ENCODE measurements at places on chromosomes 4 and X.
A peak's percentile ranks its signal among the peaks of the same experiment; 100 is the strongest.

GRCh38 chr4:42344309-42344708 lies 53.0 kb upstream of the SHISA3 start:
- no peak for DNase-seq

- DNase-seq = no peak
Measured at GRCh38 chrX:302975-303374, 15.6 kb downstream of the GTPBP6 start.

DNA sequence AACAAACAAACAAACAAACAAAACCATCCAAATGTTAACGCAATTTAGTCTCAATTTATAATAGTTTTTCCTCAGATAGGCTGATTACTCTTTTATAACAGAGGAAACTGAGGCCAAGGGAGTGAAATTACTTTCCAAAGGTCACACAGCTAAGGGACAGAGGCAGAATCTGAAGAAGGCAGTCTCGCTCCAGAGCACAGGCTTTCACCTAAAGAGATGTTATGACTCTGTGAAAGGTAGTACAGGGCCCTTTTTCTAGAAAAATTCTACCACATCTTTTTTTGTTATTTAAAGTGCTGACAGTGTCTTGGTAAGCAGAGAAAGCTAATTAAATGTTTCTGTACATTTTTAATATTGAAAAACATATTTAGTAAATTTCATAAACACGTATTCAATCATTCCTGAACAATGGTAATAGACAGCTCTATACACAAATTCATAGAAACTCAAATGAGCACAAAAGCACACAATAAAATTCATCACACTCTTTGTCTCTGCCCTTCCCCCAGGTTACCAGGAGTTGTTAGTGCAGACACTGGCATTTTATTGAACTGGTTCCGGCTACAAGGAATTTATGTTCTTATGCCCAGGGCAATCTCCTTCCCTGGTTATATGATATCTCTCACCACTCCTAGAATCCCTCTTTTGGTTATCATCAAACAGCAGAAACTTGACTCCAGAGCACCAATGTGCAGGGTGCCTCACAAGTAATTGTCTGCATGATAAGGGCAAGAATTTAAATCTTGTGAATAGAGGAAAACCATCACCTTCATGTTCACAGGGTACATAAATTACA lies 7.7 kb upstream of the APBB2 start:
- DNase-seq = no peak

GRCh38 chr4:128060699-128061565 lies at the start of gene LARP1B:
LARP1B (plus strand) TSS chr4:128061312; CDS start chr4:128074952, 13,640 bp downstream.
- peak; percentile 91 for DNase-seq

DNA sequence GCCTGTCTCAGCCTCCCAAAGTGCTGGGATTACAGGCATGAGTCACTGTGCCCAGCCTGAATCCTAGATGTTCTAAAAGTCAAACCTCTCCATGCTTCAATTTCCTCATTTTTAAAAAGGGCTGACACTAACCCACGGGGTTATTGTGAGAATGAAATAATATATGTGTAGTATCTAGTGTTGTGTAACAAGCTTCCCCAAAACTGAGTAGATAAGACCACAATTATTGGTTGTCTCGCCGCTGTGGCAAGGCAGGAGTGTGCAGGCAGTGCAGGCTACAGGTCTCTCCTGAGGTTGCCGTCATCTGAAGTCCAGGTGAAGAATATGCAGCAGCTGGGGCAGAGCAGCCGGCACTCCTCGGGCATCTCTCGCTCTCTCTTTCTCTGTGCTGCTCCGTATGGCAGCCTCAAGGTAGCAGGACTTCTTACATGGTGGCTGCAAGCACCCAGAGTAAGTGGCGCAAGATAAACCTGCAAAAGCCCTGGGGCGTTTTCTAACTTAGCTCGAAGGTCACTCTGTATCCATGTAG lies 30.9 kb downstream of the RAB33B start:
- no peak for DNase-seq

- peak; percentile 46 for DNase-seq
Measured at GRCh38 chr4:34720571-34720970, 1523.7 kb downstream of the ARAP2 start.
